Vagina (tissue), 2 donors: ENCODE measurements at places on chromosomes 5 and 9. TPM values are rescaled to one million over a fixed set of nuclear protein-coding genes. Genes with fewer than 3 reads are reported as not detected.

The CD274 gene
- 2.2 TPM for total RNA-seq

The TLE1 gene
- 75.1 TPM for total RNA-seq

- no peak overlapping the region for H3K4me3 ChIP-seq
- no peaks in the 10 kb centered on the region for H3K4me1 ChIP-seq
- DNase-seq = no peak
- no peaks in the 10 kb centered on the region for H3K27me3 ChIP-seq
Observed at GRCh38 chr5:60482301-60482700, 217.7 kb downstream of the DEPDC1B start.

DNA sequence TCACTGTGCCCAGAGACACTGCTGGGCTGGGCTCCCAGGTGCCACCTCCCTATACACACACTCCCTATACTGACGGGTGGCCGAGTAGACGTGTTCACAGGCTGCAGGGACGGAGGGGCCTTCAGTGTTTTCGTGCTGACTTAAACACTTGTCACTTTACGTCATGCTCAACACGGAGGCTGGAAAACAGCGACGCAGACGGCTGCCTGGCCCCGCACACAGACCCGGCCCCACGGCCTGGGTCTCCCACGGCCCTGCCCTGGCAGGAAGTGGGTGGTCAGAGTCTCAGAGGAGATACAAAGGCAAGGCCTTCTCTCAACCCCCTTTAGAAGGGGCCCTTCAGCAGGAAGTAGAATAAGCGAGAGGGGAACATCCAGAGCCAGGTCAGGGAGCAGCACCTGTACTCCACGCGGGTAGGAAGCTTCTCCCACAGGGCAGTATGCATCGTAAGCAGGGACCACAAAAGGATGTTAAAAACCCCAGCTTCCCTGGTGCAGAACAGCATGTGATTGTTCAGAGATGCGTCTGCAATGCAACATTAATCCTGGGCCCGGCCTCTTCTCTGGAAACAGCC is 11.9 kb upstream of the TBC1D9B start:
- no peak overlapping the region for H3K4me3 ChIP-seq
- H3K36me3 ChIP-seq = no peaks in the 10 kb centered on the region
- no peak for DNase-seq
- H3K4me1 ChIP-seq = no peaks in the 10 kb centered on the region
- H3K27ac ChIP-seq = no peak overlapping the region

DNA sequence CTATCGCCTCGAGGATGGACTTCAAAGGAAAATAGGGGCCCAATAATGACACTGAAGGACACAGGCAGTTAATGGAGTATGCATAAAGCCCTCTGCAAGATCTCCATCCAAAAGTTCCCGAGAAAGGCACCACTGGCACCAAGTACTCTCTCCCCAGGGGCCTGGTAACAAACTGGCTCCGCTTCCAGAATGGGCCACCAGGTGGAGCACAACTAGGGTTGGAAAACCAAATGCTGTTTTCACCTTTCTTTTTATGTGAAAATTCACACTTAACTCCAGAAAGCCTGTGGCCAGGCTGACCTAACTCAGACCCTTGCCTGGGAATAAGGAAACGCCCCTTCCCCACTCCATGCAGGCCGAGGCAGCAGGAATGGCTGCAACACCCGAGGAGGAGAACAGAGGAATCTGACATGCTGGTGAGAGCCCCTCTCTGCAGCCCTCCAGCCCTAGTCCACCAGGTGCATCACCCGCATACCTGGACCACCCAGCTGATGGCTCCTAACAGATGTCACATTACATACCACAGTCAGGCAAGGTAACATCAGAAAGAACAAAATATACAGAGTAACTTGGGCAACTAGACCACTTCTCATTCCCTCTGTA is 42.8 kb downstream of the CAMSAP1 start:
- H3K4me1 ChIP-seq = no peaks in the 10 kb centered on the region
- no peak for DNase-seq
- H3K27ac ChIP-seq = no peak overlapping the region
- H3K27me3 ChIP-seq = no peaks in the 10 kb centered on the region

The FOCAD gene
- total RNA-seq = 39.8 TPM

DNA sequence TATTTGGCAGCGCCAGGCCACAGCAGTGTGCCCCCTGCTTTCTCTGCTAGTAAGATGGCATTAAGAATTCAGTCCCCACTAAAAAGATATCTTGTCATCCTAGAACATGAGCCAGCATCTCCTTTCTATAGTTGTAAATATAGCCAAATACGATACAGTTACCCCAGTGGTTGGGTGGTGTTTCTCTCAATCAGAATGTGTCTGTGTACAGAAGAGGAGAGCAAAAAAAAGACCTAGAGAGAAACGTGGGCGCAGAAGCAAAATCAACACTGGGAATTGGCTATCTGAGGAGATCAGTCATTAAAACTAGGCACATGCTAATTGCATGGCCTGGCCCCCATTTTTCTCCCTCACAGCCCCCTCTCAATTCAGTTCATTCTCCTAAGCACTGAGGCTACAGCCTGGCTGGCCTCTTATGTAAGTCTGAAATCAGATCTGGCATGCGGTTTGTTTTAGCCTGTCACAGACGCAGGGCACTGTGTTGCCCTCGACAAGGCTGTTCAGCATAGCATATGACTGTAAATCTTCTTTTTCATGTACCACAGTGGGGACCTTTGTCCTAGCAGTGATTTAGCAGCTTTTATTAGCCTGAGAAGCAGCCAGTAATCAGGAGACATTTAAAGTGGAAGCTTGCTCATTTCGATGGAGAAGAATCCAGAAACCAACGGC is 57.8 kb downstream of the RORB start:
- H3K27ac ChIP-seq = no peak overlapping the region
- no peak for DNase-seq
- no peaks in the 10 kb centered on the region for H3K27me3 ChIP-seq
- H3K4me1 ChIP-seq = peaks cover 13% of the 10 kb centered on the region
- no peaks in the 10 kb centered on the region for H3K36me3 ChIP-seq
- no peak overlapping the region for H3K4me3 ChIP-seq

The WDR31 gene
- total RNA-seq = 2.0 TPM

DNA sequence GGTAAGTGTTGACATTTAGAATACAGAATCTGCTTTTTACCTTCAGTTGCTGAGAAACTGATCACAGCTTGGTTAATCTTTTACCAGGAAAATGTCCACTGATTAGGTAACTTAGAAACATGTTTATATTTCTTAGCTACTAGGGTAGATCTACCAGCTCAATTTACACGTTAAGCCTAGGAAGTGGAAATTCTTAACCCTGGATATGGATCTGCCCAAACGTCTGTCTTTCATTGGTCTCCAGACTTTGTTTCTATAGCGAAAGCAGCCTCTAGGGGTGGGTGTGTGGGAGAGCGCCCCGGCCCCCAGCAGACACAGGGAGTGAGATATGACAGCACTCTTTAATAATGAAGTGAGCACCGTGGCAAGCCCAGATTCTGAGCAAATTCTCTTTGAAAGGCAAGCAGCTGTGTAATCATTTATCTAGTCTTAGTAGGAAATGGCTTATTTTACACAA is 141.6 kb upstream of the ZNF608 start:
- H3K4me1 ChIP-seq = no peaks in the 10 kb centered on the region
- no peak for DNase-seq
- no peaks in the 10 kb centered on the region for H3K36me3 ChIP-seq

- no peak for DNase-seq
- H3K27ac ChIP-seq = no peak overlapping the region
- peaks cover 11% of the 10 kb centered on the region for H3K36me3 ChIP-seq
- H3K27me3 ChIP-seq = no peaks in the 10 kb centered on the region
- no peak overlapping the region for H3K4me3 ChIP-seq
Observed at GRCh38 chr5:151541571-151541970, 49.6 kb downstream of the FAT2 start.

The PCDHB11 gene
- total RNA-seq = 2.2 TPM

- no peak for DNase-seq
- H3K4me1 ChIP-seq = no peaks in the 10 kb centered on the region
- no peaks in the 10 kb centered on the region for H3K27me3 ChIP-seq
- no peak overlapping the region for H3K27ac ChIP-seq
- no peaks in the 10 kb centered on the region for H3K36me3 ChIP-seq
Observed at GRCh38 chr5:24535646-24536045, 109.1 kb downstream of the CDH10 start.

DNA sequence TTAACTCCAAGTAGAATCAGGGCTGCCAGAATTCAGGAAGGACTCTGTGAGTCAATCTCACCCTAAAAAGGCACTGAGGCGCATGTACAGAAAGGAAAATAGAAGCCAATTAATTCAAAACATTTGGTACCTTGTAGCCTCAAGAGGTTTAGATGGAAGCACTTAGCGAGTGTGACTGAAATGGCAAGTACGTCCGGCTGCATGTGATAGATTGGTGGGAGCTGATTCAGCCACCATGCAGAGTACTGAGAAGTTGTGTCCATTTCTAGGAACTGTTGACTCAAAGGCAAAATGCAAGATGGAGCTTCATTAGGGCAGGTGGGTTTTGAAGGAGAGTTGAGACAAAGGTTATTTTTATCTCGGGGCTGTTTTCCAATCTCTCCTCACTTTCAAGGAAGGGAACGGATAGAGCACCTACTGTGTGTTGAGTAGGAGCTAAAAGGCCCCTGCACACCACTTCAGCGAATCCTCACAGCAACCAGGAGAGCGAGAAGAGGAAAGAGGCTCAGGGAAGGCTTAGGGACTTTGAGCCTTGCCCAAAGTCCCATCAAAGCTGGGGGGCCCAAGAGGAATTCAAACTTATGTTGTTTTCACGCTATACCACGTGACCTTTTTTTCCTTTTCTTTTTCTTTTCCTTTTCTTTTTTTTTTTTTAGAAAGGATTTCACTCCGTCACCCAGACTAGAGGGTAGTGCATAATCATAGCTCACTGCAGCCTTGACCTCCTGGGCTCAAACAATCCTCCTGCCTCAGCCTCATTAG is 34.6 kb upstream of the CPEB4 start:
- no peak for DNase-seq
- H3K27me3 ChIP-seq = no peaks in the 10 kb centered on the region
- H3K4me3 ChIP-seq = no peak overlapping the region
- H3K36me3 ChIP-seq = no peaks in the 10 kb centered on the region

GRCh38 chr5:170220191-170220590 is 12.6 kb upstream of the C5orf58 start:
- H3K27me3 ChIP-seq = no peaks in the 10 kb centered on the region
- no peaks in the 10 kb centered on the region for H3K4me1 ChIP-seq
- DNase-seq = no peak
- H3K27ac ChIP-seq = no peak overlapping the region

The CDH9 gene
- not detected for total RNA-seq

DNA sequence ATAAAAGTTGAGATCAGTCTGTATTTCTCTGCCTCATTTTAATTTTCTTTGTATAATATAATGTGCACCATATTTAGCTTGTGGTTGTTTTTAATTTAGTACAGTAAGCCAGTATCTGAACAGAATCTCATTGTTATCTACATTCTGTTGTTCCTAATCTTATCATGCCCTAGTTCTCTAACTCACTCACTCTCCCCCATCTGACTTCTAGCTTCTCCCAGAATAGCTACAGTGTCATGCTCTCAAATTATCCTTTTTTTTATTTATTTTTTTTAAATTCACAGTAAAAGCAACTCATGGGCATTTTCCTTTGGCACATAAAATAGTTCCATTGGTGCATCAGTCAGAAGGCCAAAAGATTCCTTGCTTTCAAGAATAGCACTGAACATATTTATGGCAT is 156.6 kb downstream of the TRPM3 start:
- no peaks in the 10 kb centered on the region for H3K36me3 ChIP-seq
- no peak for DNase-seq
- H3K27me3 ChIP-seq = no peaks in the 10 kb centered on the region
- H3K27ac ChIP-seq = no peak overlapping the region
- H3K4me3 ChIP-seq = no peak overlapping the region

- no peaks in the 10 kb centered on the region for H3K36me3 ChIP-seq
- H3K27ac ChIP-seq = no peak overlapping the region
- H3K4me3 ChIP-seq = no peak overlapping the region
- no peaks in the 10 kb centered on the region for H3K4me1 ChIP-seq
Observed at GRCh38 chr5:159290741-159291140, 27.7 kb downstream of the UBLCP1 start.

GRCh38 chr5:156798201-156798600 is 51.9 kb upstream of the PPP1R2B start:
- H3K4me1 ChIP-seq = no peaks in the 10 kb centered on the region
- no peak overlapping the region for H3K4me3 ChIP-seq
- no peaks in the 10 kb centered on the region for H3K27me3 ChIP-seq

- no peak for DNase-seq
- H3K27ac ChIP-seq = no peak overlapping the region
- no peak overlapping the region for H3K4me3 ChIP-seq
- no peaks in the 10 kb centered on the region for H3K4me1 ChIP-seq
- no peaks in the 10 kb centered on the region for H3K27me3 ChIP-seq
Observed at GRCh38 chr5:92956886-92957285, 624.1 kb downstream of the NR2F1-AS1 start.

DNA sequence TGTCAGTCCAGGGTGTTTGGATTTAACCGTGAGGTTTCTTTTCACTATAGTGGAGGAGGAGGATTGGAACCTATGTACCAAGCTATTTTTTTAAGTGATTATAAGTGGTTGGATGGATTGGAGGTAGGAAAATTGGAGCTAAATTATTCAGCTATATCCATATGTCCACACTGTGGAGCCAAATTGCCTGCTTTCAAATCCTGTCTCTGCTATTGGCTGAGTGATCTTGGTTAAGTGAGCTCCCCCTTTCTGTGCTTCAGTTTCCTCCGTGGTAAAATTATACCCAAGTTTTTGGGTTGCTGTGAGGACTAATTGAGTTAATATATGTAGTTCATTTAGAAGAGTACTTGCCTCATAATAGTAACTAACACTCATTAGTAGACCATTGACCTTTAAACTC is 2.5 kb downstream of the CENPP start:
- no peak overlapping the region for H3K27ac ChIP-seq
- no peak for DNase-seq
- H3K4me3 ChIP-seq = no peak overlapping the region

GRCh38 chr9:123175854-123176629 is 92.3 kb downstream of the STRBP start:
- no peak overlapping the region for H3K4me3 ChIP-seq
- no peaks in the 10 kb centered on the region for H3K27me3 ChIP-seq
- no peak for DNase-seq
- no peaks in the 10 kb centered on the region for H3K4me1 ChIP-seq
- H3K36me3 ChIP-seq = no peaks in the 10 kb centered on the region
- H3K27ac ChIP-seq = no peak overlapping the region

- H3K27me3 ChIP-seq = no peaks in the 10 kb centered on the region
- H3K4me3 ChIP-seq = no peak overlapping the region
- peaks cover 12% of the 10 kb centered on the region for H3K4me1 ChIP-seq
- no peaks in the 10 kb centered on the region for H3K36me3 ChIP-seq
- H3K27ac ChIP-seq = no peak overlapping the region
Observed at GRCh38 chr9:134181648-134182034, 17.3 kb upstream of the RNU6ATAC start.

The FAM114A2 gene
- total RNA-seq = 20.4 TPM
